ENCODE measurements at places on chromosomes 4 and X. TPM values are rescaled to one million over a fixed set of nuclear protein-coding genes. Genes with fewer than 3 reads are reported as not detected.

Gene GPRASP2
- total RNA-seq, result 1.2 TPM

GRCh38 chrX:17459661-17460060 lies 84.7 kb downstream of the NHS start:
- no peaks in the 10 kb centered on the region for H3K27me3 ChIP-seq
- no peaks in the 10 kb centered on the region for H3K4me1 ChIP-seq
- no peaks in the 10 kb centered on the region for H3K36me3 ChIP-seq
- no peak for DNase-seq
- H3K27ac ChIP-seq, result no peak overlapping the region
- H3K4me3 ChIP-seq, result no peak overlapping the region

DNA sequence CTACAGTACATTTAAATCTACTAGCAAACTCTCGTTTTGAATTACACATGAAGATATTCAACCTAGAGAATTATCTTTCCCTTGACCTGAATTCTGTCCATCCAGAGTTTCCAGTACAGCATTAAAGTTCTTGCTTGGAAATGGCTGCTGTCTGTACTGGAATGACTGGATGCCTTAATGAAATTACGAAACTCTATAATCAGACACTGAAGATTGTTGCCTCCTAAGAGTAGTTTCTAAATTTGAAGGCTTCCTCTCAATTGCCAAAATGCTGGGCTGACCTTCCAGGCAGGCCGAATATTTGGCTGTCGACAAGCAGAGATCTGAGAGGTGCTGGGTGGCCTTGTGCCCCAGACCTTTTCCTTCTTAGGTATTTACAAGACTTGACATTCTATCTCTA lies 215.1 kb upstream of the GPC4 start:
- no peak for DNase-seq
- no peak overlapping the region for H3K27ac ChIP-seq
- no peaks in the 10 kb centered on the region for H3K36me3 ChIP-seq
- H3K4me3 ChIP-seq, result no peak overlapping the region
- H3K27me3 ChIP-seq, result no peaks in the 10 kb centered on the region
- no peaks in the 10 kb centered on the region for H3K4me1 ChIP-seq

Gene KIF4A
- total RNA-seq, result 0.42 TPM

- no peaks in the 10 kb centered on the region for H3K27me3 ChIP-seq
- no peak overlapping the region for H3K4me3 ChIP-seq
Observed at GRCh38 chr4:123613586-123614344, 217.2 kb downstream of the SPRY1 start.

Gene KLHL4
- 0.27 TPM for total RNA-seq

Gene FGF13
- total RNA-seq, result not detected

Gene PWWP3B
- total RNA-seq, result not detected

GRCh38 chr4:152462047-152462446 lies 73.8 kb downstream of the FBXW7 start:
- H3K4me1 ChIP-seq, result peaks cover 35% of the 10 kb centered on the region
- H3K27me3 ChIP-seq, result no peaks in the 10 kb centered on the region
- no peak for DNase-seq
- no peaks in the 10 kb centered on the region for H3K36me3 ChIP-seq

DNA sequence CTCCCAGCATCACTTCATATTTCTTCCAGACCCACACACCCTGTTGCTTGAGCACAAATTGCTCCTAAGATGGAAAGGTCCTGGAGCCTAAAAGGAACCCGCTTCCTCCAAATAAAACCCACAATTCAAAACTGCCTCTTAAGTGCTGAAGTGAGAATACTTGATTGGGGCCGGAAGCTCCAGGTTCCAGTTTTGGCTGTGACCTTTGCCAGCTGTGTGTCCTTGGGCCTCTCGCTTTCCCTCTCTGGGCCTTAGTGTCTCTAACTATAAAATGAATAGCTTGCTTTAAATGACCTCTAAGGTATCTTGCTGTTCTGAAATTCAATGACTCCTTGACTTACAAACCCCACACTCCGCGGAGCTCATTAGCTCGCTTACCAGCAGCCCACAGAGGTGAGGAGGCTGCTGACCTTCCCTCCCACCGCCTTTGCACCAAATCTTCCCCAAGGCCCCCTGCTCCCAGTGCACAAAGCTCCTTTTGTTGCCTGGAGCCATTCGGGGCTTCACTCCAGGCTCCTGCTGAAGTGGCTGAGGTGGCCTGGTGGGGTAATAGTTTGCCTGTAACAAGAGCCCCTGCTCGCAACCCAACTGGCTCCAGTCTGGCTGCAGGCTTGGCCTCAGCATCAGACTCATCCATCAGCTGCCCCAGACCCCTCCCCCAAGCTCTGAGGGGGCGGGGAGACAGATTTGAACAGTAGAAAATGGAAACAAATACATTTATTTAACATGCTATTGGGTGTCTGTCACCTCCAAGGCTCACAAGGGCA lies 21.8 kb downstream of the STARD8 start:
- H3K4me3 ChIP-seq, result no peak overlapping the region
- DNase-seq, result no peak
- no peaks in the 10 kb centered on the region for H3K36me3 ChIP-seq
- H3K27ac ChIP-seq, result no peak overlapping the region
- H3K4me1 ChIP-seq, result no peaks in the 10 kb centered on the region
- H3K27me3 ChIP-seq, result no peaks in the 10 kb centered on the region
